ENCODE measurements at places on chromosomes 13 and 19.

- DNase-seq: no peak
These were observed 12.2 kb downstream of the NFIX start for GRCh38 chr19:13007292-13008045.

DNA sequence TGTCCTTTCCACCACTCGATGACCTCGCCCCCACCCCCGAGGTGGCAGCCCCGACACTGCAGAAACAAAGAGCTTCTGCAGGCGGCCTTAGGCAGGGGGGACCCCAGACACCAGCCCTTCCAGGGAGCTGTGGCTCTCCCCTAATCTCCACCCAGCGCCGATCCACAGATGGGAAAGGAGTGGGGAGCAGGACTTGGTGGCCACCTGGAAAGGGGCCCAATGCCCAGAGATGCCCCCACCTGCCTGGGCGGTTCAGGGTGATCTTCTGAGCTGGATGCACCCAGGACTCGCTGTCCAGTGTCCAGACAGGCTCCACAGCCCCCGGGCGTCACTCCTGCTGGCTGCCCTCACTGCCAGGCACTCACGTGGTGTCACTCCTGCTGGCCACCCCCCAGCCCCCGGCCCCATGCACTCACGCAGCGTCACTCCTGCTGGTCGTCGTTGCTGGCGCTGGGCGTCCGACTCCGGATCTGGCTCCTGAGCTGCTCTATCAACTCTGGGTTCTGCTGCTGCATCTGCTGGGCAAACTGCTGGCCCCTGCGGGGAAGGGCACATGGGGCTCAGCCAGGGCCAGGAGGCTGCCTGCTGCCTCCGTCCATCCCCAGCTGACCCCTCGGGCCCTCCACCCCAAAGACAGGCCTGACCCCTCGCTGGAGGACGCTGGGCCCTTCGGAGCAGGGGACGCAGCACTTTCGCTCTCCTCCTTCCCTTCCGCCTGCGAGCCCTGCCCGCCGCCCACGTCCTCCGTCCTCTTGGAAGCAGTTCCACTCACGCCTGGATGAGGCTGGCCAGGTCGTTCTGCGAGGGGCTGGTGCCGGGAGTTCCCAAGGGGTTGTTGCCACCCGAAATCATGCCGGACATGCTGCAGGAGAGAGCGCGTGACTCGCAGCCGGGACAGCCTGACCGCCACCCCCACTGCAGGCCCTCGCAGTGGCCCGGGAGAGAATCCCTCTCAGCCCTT, 17.4 kb upstream of the SLC39A3 start:
- no peak for DNase-seq

GRCh38 chr13:113667771-113668490, 912 bp downstream of the GRK1 start:
- DNase-seq: no peak

GRCh38 chr13:90365130-90365529, 982.4 kb upstream of the MIR17HG start:
- DNase-seq: no peak

GRCh38 chr13:113865427-113865826, 1.6 kb upstream of the GAS6 start:
- no peak for DNase-seq

- no peak for DNase-seq
These were observed 7.3 kb downstream of the C19orf53 start for GRCh38 chr19:13781547-13781946.

DNA sequence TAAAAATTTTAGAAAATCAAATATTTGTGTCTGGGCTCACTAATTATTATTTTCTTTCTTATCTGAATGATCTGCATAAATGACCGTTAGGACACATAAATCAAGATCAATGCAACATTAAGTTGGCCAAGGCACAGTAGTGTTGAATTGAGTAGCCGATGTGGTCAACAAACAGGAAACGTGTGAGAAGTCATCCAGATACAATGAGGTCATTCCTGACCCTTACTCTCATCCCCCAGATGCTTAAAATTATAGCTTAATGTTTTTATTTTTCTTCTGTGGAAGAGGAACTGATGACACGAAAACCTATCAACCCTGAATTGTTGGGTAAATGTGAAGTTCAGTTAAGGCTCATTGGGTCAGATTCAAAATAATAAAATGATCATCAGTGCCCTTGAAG, 222.9 kb downstream of the RFC3 start:
- no peak for DNase-seq

GRCh38 chr13:75830842-75831241, 194.7 kb downstream of the LMO7 start:
- no peak for DNase-seq

- no peak for DNase-seq
These were observed 391.5 kb upstream of the DACH1 start for GRCh38 chr13:72258340-72258981.

DNA sequence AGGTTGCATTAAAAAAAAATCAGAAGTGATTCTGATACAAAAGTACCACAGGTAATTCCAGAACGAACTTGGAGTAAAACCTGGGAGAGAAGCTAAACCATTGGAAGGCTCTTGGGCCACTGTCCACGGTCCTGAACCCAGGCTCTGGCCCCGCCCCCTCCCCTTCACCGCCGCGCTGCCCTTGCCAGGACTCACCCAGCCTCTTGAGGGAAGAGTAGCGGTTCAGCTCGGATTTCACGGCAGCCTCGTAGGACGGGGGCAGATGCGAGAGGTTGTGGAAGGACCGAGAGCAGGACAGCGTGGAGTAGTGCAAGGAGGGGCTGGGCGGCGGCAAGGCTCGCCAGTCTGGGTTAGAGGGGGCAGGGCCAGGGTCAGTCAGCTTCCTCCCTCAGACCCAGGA, 5.7 kb downstream of the SHISA7 start:
- peak; percentile 33 for DNase-seq

GRCh38 chr19:40797963-40798682, 868 bp upstream of the EGLN2 start:
- peak; percentile 52 for DNase-seq

DNA sequence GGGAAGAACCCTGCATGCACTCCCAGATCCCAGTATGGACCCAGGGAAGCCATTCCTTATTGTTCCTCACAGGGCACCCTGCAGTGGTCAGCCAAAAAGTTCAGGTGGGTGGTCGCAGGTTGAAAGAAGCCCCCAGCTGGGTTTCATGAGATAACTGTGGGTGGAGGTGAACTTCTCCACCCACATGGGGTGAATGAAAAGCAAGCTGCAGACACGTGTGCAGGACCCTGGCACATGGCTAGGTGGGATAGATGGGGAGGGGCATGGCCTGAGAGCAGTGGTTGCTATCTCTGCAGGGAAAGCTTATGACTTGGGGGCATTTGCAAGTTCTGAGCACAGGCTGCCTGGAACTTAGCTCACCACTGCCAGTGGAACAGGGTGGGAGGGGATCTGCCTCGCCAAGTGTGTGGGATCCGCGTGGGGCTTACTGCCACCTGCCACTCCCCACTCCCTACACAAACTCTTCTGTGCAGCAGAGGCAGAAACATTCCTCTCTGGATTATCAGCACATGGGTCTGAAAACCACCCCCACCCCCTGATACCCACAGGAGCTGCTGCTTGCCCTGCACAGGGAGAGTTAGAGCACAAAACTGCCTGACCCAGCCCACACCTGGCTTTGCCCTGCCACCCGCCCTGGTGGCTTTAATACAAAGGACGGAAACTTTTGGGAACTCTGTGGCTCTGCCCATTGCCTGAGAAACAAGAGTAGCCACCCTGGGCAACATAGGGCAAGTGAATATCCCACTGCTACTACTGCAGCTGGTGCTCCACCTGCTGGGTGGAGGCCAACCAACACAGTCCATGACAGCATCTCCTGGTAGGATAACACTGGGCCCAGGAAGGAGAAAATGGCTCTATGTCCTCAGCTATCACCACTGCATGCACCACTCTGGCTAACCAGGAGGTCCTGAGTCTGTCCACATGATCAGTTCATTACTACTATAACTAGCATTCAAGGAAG, 24.4 kb downstream of the PLA2G4C start:
- DNase-seq: no peak

DNA sequence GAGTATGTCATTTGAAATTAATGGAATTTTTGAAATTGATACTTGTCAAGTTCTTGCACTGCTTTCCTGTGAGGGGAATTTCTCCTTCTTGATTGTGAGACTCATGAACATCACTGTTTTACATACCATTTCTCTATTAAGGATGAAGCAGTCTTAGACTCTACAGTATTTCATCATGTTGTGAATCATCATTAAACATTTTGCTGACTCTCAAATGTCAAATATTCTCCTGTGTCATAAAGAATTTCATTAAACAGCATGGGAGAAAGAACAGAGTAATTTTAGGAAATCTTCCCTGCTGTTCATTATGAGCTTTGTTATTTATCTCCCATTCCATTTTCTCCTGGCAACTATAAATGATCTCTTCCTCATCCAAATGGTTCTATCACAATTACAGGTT, 729.0 kb downstream of the PCDH9 start:
- no peak for DNase-seq

- no peak for DNase-seq
These were observed 9.2 kb upstream of the ZSCAN1 start for GRCh38 chr19:58024661-58025060.
